ENCODE measurements at places on chromosomes 6 and 20. TPM values are rescaled to one million over a fixed set of nuclear protein-coding genes. Genes with fewer than 3 reads are reported as not detected.

TRAPPC3L gene
- 0.18 TPM for polyA plus RNA-seq

NRSN1 gene
- 10.0 TPM for polyA plus RNA-seq

CRISP3 gene
- polyA plus RNA-seq, result 0.06 TPM

DZANK1 gene
- 2.4 TPM for polyA plus RNA-seq

SLC35F1 gene
- polyA plus RNA-seq, result 5.1 TPM

C6orf163 gene
- polyA plus RNA-seq, result 3.1 TPM

DDO gene
- polyA plus RNA-seq, result 5.2 TPM

RPS21 gene
- polyA plus RNA-seq, result 2,139 TPM

RPP40 gene
- 12.2 TPM for polyA plus RNA-seq

LAMP5 gene
- polyA plus RNA-seq, result 4.6 TPM

MYB gene
- 12.1 TPM for polyA plus RNA-seq

ZC2HC1B gene
- not detected for polyA plus RNA-seq

SLC17A1 gene
- 0.09 TPM for polyA plus RNA-seq

SAPCD1 gene
- polyA plus RNA-seq, result 15.0 TPM

RIPOR2 gene
- polyA plus RNA-seq, result 2.1 TPM

KCNK16 gene
- polyA plus RNA-seq, result 8.1 TPM

XKR7 gene
- 0.81 TPM for polyA plus RNA-seq

LST1 gene
- polyA plus RNA-seq, result 19.8 TPM

TNXB gene
- 17.5 TPM for polyA plus RNA-seq

VSX1 gene
- 0.03 TPM for polyA plus RNA-seq

RIN2 gene
- 20.3 TPM for polyA plus RNA-seq

MLIP gene
- 0.66 TPM for polyA plus RNA-seq

CDSN gene
- polyA plus RNA-seq, result not detected

ACSS1 gene
- 102 TPM for polyA plus RNA-seq

CAGE1 gene
- polyA plus RNA-seq, result 0.03 TPM

BHLHE23 gene
- not detected for polyA plus RNA-seq

SNAI1 gene
- polyA plus RNA-seq, result 4.4 TPM

SF3B5 gene
- polyA plus RNA-seq, result 139 TPM

SLC13A3 gene
- 3.7 TPM for polyA plus RNA-seq

QRSL1 gene
- polyA plus RNA-seq, result 12.9 TPM

SLC2A10 gene
- 13.0 TPM for polyA plus RNA-seq

FAM217A gene
- 0.69 TPM for polyA plus RNA-seq

Data from large intestine (tissue), 12 donors.